SK-MEL-5 (cell line): ENCODE measurements at places on chromosomes 11 and 22. TPM values are rescaled to one million over a fixed set of nuclear protein-coding genes. Genes with fewer than 3 reads are reported as not detected.

DNA sequence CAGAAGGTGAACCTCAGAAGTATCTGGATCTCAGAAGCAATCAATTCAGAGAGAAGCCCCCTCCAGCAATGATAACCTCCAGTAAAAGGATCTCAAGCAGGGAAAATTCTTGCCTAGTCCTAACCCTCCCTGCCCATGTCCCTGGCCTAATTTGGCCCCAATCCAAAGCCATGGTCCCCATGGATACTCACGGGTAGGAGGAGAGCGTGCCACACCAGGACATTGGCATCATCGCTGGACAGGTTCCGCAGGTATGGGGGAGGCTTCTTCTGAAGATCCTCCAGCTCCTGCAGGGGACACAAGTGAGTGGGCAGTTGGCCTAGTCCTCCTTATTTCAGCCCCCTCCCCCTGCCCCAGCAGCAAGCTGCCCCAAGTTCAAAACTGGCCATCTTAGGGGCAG is 7.3 kb downstream of the UBE2L6 start:
- no peak for DNase-seq

DNA sequence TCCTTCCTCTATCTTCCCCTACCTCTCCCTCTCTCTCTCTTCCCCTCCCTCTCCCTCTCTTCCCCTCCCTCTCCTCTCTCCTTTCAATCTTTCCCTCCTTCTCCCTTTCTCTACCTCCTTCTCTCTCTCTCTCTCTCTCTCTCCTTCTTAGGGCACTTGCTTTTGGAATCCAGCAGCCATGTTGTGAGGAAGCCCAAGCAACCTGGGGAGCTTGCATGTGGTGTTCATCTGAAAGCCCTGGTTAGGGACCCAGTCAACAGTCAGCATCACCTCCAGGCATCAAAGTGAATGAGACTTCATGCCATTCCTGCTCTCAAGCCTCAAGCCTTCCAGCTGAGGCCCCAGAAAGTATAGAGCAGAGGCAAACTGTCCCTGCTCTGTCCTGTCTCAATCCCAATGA is 65.6 kb upstream of the SHISAL1 start:
- no peak for DNase-seq

GRCh38 chr11:77191823-77192495 is 63.9 kb downstream of the MYO7A start:
- DNase-seq, result peak; percentile 90

GRCh38 chr11:76207642-76208401 is 1.5 kb upstream of the WNT11 start:
- DNase-seq, result peak; percentile 70

- no peak for DNase-seq
These were observed 10.6 kb downstream of the PLET1 start for GRCh38 chr11:112249871-112250610.

DNA sequence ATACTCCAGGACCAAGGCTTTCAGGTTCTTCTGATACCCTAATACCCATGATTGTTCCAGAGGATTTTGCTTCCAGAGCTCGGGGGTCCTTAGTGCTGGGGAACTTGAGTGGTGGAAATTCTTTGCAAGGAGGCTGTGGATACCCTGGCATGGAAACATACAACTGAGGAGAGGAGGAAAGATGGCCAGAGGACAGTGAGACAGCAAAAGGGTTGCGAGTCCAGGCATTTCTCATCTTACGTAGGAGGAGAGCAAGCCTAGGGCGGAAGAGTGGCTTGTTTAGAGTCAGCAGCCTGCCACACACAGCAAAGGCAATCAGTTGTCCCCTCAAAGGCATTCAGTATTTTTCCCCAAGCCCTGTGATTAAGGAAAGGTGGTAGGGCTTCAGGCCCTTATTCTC is 73.5 kb downstream of the ADM start:
- no peak for DNase-seq

NNMT gene
- 56.4 and 57.7 TPM in 2 replicates for total RNA-seq
